ENCODE measurements at places on chromosomes 6 and 20.

DNA sequence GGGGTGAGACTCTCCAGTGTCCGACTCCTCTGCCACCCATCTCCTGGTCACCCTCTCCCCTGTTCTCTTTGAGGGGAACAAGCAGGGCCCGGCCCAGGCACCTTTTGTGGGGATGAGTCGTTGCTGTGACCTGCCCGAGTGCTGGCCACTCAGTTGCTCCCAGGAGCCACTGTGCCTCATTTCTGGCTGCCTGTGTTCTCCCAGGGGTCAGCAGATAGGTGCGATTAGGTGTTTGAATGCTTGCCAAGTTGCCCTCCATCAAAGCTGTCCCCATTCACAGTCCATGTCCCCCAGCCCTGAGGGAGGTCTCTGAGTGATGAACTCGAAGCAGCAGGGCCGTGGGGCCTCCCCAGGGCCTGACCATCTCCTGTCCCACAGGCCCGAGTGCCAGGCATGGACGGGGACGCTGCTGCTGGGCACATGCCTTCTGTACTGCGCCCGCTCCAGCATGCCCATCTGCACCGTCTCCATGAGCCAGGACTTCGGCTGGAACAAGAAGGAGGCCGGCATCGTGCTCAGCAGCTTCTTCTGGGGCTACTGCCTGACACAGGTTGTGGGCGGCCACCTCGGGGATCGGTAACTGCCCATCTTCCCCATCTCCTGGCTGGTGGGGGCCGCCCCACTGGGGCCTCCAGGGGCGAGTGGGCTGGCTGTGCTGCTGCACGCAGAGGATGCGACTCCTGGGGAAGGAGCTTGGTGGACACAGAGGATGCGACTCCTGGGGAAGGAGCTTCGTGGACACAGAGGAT, 4.1 kb downstream of the SLC17A9 start:
- DNase-seq = no peak

DNA sequence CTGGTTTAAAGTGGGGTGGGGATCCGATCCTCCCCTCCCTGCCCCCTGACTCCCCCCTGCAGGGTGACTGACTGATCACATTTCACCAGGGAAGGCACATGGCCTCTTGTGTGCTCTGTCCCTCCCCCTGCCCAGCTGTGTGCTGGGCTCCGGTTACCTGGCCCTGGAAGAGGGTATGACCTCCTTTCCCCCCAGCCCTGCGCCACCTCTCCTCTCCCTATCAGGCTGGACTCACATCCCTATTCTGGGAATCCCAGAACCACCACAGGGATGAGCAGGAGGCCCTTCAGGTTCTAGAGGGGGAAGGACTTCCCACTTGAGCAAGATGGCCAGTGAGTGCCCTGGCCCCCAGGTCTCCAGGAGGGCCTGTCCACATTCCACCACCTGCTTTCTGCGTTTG, 2.1 kb upstream of the IP6K3 start:
- DNase-seq = no peak

GRCh38 chr6:52361414-52361944, 472 bp upstream of the PAQR8 start:
- peak; percentile 10 for DNase-seq

DNA sequence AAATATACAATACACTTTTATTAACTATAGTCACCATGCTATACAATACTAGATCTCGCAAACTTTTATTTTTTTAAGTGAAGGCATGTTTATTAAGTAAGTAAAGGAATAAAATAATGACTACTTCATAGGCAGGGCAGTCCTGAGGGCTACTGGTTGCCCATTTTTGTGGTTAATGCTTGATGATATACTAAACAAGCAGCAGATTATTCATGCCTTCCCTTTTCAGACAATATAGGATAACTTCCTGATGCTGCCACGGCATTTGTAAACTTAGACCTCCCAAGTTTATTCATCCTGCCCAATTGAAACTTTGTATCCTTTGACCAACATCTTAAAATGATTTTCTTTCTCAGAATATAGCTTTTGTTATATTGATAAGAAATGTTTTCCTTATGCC, 24.7 kb upstream of the HIVEP1 start:
- no peak for DNase-seq

GRCh38 chr20:21380711-21381110, 16.6 kb downstream of the NKX2-4 start:
- no peak for DNase-seq

DNA sequence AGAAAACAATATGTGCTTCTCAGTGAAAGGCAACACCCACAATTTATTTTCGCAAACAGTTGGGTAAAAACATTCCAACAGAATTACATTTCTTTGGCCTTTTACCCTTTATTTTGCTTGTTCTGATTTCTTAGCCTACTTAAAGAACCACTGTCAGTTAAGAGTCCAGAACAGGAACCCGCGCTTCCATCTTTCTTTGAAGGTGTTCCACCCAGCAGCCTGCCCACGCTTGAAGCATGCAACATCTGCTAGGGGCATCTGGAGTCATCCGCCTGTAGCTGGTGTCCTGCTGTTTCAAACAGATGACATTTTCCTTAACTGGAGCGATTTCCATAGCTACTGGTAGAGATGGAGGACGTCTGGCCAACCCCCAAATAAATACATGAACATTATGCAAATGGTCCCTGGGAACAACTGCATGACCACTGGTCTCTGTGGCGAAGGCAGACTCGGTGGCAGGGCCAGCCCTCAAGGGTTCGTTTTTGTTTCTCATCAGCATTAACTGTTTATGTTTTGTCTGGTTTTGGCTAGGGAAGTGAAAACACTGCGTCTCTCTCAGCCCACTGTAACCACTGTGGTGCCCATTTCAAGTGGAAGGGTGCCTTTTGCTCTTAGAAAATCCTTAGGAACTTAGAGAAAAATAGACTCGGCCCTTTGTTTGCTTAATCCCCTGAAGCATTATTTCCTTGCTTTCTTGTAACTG, 51.6 kb downstream of the LAMA4 start:
- DNase-seq = no peak

GRCh38 chr6:1285956-1286355, 25.9 kb upstream of the FOXQ1 start:
- no peak for DNase-seq

DNA sequence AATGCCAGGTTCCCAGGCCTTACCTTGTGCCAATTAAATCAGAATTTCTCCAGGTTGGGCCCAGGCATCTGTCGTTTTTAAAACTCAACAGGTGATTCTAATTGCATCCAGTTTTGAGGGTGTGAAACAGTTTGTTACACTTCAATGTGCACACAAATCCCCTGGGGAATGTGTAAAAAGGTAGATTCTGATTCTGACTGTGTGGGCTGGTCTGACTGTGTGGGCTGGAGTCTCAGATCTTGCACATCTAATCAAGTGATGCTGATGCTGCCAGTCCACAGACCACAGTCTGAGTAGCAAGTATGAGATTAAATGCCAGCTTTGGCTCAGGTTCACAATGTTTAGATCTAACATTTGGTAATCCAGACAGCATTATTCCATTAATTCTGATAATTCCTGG, 12.5 kb upstream of the ETV7 start:
- DNase-seq = no peak

DNA sequence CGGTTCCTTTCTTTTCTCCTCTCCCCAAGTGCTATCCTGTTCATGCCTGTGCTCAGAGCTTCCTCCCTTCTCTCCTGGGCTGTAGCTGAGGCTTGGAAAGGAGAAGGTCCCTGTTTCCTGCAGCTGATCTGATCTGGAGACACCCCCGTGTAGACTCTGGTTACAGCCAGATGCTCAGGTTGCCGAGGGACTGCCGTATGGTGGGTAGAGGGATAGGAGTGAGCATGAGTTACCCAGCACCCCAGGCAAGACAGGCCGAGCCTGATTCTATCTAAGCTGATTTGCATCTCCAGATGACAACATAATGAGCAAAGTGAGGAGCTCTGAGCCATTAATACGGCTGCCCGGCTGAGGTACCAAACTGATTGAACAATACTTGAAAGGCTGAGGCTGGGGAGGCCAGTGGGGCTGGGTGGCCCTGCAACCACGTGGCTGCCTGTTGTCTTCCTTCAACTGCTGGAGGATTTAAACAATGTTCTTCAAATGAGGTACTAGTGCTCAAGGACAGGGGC, 91.8 kb downstream of the ASXL1 start:
- no peak for DNase-seq

- peak; percentile 32 for DNase-seq
These were observed 51.9 kb downstream of the GCLC start for GRCh38 chr6:53492860-53493634.

DNA sequence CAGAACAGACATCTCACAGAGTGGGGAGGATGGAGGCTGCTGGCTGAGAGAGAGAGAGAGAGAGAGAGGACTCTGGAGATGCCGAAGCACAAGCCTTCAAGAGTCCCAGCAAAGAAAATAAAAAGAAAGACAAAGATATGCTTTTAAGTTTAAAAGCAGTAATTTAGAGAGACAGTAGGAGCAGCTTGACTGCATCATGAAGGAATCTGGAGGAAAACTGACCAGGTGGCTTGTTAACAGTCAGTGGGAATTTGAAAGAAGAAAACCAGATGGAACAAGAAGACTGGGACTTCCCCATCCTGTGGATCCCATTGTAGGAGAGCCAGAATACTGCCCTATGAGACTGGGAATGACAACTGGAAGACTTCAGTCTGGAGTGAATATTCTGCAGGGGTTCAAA, 46.3 kb upstream of the PLN start:
- DNase-seq = no peak

GRCh38 chr6:161299726-161300125, 25.9 kb upstream of the AGPAT4 start:
- DNase-seq = no peak

GRCh38 chr20:37102571-37102970, 6.8 kb upstream of the RBL1 start:
- no peak for DNase-seq

- DNase-seq = no peak
These were observed 33.3 kb upstream of the ARMH2 start for GRCh38 chr6:24831771-24832716.

- DNase-seq = no peak
These were observed 468.2 kb downstream of the PKHD1 start for GRCh38 chr6:51619042-51619799.

DNA sequence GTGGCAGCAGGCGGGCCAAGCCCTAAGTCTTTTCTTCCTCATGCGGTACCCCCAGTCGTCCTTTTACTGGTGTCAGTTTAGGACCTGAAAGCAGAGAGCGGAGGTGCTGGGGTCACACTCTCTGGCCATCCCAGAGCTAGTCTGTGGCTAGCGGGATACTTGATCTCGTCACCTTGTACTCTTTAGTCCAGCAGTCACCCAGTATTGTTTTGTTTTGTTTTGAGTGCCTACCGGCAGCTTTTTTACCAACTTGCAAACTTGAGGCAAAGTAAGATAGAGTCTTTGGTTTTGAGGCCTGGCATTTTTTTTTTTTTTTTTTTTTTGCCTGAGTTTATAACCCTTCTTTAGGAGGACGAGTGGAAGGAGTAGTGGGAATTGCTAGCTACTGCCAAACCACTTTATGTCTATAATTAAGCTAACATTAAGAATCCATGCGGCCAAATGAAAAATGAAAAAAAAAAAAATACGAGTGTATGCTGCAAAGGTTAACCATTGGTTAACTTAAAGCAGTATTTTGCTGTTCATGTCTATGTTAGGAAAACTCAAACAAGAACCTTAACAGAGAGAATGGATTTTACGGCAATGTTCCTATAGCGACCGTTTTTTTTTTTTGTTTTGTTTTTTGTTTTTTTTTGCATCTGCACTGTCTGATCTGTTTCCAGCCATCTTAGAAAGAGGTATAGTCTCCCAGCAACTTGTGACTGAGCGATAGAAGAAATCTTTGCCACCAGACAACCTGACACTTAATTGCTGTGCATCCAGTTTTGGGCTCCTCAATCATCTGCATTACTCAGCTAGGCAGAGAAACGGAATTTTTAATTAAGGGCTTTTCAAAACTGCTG, 56.9 kb downstream of the FAM217A start:
- no peak for DNase-seq

DNA sequence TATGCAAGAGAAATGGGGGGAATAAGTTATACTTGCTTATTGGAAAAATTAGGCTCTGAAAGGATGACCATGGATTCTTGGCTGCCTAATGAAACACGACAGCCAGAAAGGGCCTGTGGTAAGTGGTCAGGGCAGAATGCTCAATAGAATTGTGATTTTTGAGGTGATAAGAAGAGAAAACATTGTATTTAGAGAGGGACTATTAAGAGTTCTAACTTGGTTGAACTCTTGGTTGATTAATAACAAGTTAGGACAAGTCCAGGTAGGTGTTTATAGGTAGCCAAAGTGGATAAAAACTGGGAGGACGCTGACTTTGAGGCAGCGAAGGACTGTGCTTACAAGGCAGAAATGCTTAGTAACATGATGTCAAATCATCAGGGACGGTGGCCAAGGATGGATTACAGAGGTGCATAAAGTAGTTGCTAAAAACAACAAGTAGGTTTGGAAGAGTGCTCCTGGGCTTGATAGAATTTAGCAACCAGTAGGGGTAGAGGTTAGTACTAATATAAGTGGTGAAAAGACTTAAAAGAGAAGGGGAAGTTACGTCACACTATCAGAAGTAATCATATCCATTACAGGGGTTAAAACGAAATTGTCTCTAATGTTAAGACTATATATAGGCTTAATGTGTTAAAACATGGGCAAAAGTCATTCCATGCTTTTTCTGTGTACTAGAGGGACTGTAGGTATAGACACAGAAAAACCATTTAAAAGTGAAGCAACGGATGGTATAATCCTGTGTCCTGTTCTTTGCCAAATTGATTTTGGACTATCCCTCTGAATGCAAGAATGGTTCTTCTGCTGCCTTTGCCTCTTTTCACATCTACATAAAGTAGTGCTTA, 98.6 kb downstream of the EYA4 start:
- DNase-seq = no peak
